ENCODE measurements at places on chromosomes 1 and 21. TPM values are rescaled to one million over a fixed set of nuclear protein-coding genes. Genes with fewer than 3 reads are reported as not detected.

The RGL1 gene
- 34.4 TPM for polyA plus RNA-seq

The GOLT1A gene
- 21.0 TPM for polyA plus RNA-seq

The PROX1 gene
- polyA plus RNA-seq = 2.6 TPM

The GABRD gene
- 0.30 TPM for polyA plus RNA-seq

Measured in adipose tissue (tissue), 3 donors.